ENCODE measurements at places on chromosomes 4 and X.

DNA sequence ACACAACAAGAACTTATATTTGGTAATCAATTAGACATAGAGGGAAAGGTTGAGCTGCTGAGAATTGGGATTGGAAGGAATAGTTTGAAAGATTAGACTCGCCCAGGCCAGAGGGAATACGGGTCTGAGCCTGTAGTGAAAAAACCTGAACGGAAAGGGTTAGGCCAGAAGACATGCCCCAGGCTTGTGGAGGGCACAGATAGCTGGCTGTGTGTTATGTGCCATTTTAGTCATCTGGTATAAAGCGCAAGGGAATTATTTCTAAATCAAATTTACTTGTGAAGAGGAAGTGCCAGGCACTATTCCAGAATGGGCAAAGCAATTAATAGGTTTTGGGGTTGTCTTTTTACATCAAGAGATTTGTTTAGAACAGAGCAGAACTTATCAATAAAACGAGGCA, 187.5 kb upstream of the ANKRD50 start:
- DNase-seq, result no peak

- no peak for DNase-seq
These were observed 15.6 kb downstream of the ALPK1 start for GRCh38 chr4:112312610-112313239.

DNA sequence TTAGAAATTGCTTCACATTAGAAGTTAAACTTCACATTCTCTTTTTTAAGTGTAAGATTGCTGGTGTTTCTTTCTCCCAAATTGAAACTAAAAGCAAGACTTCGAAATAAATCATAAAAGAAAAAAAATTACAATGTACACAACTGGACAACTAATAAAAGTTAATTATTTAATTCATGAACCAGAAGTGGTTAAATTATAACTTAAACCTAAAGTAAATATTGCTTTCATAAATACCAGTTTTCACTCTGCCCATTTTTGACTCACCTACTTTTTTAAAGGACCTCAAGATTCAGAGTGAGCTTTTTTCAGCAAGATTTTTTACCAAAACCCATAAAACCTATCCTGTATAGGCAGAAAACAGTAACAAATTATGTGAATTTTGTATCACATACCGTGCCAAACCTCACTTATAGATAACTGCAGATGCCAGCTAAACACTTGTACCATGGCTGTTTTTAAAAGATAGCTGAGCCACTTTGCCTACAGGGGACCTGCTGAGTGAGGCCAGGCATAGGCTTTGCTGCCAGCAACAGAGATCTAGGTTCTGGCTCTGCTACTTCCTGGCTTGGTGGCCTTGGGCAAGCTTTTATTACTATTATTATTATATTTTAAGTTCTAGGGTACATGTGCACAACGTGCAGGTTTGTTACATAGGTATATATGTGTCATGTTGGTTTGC, 259.8 kb downstream of the NR3C2 start:
- no peak for DNase-seq

GRCh38 chr4:38752372-38752940, 30.3 kb downstream of the TLR10 start:
- no peak for DNase-seq

DNA sequence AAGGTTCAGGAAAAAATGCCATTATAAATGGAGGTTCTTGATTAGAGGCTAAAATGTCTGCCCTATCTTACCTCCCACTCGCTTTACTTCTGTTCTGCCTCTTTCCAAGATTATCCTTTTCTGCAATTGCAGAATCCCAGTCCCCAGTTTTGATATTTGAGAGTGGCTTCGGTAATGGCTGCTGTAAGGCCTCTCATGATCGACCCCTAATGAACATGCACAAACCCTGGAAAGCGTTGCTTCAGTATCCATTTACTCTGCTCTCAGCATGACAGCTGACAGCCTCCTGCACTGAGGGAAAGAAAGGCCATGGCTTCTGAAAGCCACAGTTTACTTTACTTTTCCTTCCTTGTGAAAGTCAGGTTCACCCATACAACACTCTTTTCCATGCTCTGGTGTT, 325.4 kb upstream of the GALNT7 start:
- no peak for DNase-seq

DNA sequence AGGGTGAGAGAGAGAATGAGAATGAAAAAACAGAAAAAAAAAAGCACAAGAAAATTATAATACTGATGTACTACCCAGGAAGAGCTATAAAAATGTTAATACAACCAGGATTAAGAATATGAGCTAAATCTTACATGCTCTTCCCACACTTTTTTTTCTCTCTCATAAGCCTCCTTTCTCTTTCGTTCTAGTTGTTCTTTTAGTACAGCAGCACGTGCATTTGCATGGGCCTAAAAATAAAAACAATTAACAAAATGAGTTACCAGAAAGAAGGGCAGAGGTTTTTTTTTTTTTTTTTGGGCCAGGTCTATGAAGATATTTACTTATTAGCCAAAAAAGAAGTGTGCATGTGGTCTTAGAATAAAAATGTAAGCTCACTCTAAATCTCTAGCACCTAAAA, 105.5 kb downstream of the NEK1 start:
- no peak for DNase-seq

DNA sequence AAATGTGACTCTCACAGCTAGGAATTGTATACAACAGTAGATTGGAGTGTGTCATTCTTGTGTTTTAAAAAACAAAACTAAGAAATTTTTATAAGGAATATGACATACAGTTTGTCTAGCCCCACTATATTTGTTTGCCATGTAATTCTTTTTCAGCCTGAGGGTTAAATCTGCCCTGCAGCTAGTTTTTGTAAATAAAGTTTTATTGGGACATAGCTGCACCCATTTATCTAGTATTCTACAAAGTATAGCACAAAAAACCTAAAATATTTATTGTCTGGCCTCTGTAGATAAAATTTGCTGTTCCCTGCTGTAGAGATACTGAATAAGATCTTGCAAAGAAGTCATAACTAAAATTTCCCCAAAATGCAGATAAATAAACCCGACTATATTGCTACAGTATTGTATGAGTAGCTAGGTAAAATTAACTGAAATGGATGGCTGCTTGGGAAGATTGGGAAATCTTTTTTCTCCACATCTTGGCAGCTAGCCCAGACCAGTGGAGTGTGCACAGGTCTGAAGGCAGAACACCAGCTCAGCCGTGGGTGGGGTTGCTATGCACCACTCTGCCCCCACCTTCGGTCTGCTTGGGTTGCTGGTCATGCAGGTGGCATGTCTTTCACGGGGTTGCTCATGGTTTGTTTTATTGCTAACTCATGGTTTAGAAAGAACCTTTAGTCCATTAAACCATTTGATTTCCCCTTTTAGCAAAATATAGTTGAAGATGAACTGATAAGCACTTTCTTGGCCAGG, 127.9 kb downstream of the KLHL8 start:
- DNase-seq, result peak; percentile 52

- DNase-seq, result no peak
These were observed 17.8 kb downstream of the ZDHHC9 start for GRCh38 chrX:129825746-129826505.

DNA sequence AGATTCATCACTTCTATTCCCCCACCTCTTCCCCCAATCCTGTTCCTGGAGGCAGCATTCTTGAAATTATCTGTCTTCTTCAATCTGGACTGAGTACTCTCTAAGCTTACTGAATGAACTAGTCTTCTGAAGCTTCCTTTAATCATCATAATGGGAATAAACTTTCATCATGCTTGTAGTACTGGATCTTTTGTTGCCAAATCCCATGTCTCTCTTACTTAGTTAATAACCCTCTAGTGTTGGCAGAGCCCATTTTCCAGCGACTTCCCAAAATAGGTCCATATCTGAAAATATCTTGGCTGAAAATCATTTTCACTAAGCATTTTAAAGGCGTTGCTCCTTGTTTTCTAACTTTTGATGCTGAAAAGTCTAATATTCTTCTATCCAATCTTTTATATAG, 39.6 kb downstream of the RPS6KA3 start:
- DNase-seq, result no peak

GRCh38 chr4:87688316-87688715, 38.2 kb downstream of the DMP1 start:
- DNase-seq, result no peak

DNA sequence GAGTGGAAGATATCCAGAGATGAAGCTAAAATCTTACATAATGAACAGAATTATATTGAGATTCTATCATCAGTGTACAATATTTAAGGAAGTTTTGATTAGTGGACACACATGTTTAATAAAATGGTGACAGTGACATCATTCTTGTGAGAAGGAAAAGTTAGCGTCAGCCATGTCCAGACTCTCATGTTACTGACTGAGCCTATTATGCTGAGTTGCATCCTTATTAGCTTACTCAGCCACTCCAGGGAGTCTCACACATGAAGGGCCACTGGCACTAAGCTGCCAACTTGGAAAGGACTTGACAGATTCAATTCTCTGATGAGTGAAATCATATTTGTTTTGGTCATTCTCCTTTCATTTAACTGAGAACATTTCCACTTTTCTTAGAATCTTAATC, 170.6 kb downstream of the BANK1 start:
- DNase-seq, result peak; percentile 3

GRCh38 chr4:176778491-176778890, 14.2 kb downstream of the VEGFC start:
- DNase-seq, result no peak

GRCh38 chrX:136205882-136206380, 45.3 kb downstream of the MAP7D3 start:
- DNase-seq, result no peak

DNA sequence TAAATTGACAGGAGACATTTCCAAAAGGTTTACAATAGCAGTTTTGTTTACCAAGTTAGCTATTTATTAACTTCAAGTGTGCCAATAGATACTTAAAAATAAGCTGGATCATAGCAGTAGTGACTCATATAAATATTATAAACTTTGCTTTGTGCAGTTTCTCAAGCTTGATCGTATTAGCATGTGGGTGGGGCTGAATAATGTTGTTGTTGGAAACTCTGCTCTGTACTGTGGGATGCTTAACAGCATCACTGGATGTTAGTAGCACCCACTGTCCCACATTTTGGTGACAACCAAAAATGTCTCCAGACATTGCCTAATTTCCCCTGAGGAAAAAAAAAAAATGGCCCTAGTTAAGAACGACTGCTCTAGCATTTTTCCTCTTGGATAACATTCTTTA, 855.2 kb upstream of the ADGRL3 start:
- DNase-seq, result no peak

DNA sequence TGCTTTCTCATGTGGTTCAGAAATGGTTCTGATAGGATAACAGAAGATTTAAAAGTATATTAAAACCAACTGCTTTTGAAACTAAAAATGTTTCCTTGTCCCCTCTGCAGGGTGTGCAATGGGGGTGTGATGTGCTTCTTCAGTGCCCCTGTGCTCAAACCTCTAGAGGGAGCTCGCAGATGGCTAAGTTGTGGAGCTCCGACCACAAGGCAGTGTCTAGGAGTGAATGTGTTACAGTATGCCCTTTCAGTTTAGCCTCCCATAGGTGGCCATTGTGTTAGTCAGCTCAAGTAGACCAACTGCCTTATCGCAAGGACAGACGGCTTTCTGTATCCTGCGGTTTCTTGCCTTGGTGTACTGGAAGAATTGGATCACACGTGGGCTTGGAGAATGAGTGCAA, 130.5 kb downstream of the TENT5D start:
- peak; percentile 2 for DNase-seq

Data from H54 (cell line).